ENCODE measurements at places on chromosomes 16 and 17.

DNA sequence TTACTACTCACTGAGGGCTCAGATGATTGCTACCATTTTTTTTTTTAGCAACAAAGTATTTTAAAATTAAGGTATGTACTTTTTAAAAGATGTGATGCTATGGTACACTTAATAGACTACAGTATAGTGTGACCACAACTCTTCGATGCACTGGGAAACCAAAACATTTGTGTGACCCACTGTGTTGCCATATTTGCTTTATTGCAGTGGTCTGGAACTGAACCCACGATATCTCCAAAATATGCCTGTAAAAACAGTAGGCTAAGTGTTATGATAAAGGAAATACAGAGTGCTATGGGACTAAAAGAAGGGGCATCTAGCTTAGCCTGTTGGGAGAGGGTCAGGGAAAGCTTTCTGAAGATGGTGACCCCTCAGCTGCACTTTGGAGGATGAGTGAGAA is 41.6 kb upstream of the HNF1B start:
- DNase-seq = no peak

- no peak for DNase-seq
Observed at GRCh38 chr16:21023509-21024202, 123.1 kb downstream of the LYRM1 start.

DNA sequence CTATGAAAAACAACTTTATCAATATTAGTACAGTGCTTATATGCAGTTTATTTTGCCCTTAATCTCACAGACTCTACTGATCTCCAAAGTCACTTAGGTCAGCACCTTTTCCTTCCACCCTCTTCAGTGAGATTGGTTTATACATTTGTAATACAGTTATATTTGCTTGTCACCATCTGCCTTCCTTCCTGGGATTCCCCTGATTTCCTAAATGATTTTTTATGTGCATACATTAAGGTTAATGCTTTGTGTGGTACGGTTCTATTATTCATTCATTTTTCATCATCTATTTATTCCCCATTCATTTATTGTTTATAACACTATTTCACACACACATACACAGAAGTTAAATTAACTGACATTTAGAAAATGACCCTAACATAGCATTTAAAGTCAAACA is 419.8 kb upstream of the CDH11 start:
- DNase-seq = no peak

- DNase-seq = peak; percentile 40
Observed at GRCh38 chr17:68249354-68249765, 1.5 kb downstream of the AMZ2 start.

DNA sequence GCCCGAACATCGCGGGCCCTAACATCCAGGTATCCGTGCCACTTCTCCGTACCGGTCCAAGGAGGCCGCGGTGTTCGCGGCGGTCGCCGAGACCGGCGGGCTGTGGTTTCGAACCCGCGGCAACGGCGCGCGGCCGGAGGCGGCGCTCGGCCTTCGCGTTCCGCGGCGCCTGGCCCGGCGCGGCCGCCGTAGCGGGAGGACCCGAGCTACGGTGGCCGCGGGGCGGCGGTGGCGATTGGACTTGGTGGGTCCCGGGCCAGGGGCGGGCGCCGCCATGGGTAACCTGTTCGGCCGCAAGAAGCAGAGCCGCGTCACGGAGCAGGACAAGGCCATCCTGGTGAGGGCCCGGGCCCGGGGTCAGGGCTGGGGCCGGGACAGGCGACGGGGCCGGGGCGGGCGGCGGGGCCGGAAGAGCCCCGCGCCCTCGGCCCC is at the start of gene CHMP6:
Gene CHMP6, plus strand, starts transcription at position 197 of the 432 bp plus-strand sequence. Its CDS starts 78 bp downstream, at position 275.
- DNase-seq = peak; percentile 91

- peak; percentile 62 for DNase-seq
Observed at GRCh38 chr17:74386386-74386785, 19.1 kb downstream of the GPR142 start.

DNA sequence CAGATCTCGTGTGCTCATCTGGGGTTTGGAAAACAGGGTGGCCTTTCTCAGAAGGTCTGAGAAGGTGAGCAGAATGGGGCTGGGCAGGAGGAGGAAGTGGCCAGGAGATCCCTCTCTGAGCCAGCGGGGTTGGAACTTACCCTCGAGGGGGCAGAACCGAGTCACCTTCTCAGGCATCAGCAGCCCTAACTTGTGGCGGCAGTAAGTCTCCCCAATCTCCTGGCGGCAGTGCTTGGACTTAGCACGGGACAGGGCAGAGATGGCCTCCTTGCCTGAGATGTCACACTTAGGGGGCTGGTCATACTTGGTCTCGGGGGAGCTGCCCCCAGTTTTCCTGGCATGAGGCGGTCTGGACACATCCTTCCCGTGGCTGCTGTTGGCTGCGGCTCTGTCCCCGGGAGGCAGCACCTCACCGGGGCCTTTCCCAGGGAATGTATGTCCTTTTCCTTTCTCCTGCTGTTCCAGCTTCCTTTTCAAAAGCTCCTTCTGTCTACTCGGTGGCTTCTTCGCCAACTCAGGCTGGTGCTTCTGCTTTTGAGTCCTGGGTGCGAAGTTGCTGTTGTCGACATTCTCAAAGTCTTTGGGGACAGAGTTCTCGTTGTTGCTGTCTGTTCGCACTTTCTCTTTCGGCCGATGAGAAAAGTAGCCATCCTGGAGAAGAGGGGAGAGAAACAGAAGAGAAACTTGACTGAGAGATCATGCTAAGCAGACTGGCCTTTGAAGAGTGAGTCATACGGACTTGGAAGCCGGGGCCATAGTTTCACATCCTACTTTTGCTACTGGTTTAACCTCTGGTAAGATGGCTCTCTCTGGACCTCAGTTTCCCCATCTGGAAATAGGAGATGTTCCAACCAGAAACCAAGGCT is 211.7 kb downstream of the XYLT1 start:
- DNase-seq = peak; percentile 63

DNA sequence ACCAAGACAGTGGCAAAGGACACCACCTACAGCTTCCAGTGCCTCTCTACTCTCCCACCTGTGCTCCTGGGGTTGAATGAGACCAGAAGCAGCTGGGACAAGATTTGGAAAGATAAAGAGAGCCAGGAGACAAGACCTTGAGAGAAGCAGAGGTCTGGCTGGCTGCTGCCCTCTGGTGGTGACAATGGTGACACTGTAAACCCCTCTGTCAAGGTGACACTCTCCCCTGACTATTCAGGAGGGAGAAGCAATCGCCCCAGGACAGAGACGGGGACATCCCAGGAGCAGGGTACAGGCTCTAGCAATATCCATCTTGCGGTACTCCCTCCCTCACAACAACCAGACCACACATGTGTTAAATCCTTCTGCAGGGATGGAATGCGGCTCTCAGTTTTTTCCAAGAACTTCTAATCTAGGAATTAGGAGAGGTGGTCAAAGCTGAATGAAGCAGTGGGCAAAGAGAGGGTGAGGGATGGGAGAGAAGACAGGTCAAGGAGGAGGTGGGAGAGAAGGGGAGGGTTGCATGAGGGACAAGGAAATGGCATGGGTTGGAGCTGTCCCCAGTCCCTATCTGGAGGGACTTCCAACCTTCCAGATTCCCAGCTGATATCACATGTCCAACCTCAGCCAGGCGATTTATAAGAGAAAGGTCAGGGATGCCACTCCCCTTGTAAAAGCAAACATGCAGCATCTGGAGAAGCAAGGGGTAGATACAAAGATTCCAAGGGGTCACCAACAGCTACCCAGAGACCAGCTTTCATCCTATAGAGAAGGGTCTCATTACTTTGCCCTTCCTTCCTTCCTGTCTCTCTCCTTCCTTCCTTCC is 2.9 kb downstream of the PHOSPHO1 start:
- peak; percentile 83 for DNase-seq

DNA sequence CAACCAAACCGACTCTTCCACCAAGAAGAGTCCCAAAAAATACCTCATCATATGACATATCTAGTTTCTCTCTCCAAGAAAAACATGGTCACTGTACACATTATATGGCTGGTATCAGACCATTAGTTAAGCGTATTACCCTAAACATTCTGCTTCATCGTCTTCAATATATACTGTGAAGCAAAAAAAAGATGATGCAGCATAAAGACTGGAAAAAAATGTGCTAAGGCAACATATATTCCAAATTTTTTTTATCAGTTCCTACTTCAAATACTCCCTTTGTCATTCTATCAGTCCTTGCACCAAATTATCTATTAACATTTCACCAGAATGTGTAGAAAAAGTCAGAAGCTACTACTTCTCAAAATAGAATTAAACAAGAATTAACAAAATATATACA is 42.9 kb downstream of the STX8 start:
- DNase-seq = no peak

GRCh38 chr16:10509534-10510025 is 70.8 kb downstream of the EMP2 start:
- DNase-seq = peak; percentile 83

DNA sequence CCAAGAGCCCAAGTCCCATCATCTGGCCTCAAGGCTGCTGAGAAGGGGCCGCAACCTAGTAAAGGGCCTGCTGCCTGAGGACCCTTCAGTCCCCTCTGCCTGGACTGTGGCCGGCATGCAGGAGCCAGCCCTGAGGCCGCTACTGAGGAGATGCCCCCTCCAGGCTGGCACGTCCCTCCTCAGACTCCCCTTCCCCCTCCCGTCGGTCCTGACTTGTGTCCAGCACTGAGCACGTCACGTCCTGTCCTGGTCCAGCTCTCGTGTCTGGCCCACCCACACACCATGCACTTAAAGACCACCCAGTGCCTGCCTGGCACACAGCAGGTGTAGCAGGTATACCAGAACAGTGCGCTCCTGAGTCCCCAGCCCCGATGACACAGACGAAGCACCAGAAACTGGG is 9.6 kb downstream of the MTHFSD start:
- DNase-seq = no peak

DNA sequence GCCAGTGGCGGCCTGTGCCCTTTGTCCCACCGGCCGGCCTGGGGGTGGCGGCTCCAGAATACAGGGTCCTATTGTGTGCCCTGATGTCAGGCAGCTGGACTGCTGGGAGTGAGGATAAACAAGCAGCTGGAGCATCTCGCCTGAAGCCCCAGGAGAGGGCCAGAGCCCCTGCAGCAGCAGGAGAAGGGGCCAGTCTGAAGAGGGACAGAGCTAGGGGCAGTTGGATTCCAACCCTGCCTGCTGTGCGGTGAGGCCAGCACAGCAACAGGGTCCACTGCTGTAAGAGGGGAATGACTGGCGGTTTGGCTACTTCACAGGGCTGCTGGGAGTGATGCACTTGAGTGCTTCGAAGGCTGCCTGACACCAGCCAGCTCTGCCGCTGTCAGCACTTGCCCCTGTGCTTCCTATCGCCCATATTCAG is 25.0 kb downstream of the RAB11FIP4 start:
- DNase-seq = no peak

DNA sequence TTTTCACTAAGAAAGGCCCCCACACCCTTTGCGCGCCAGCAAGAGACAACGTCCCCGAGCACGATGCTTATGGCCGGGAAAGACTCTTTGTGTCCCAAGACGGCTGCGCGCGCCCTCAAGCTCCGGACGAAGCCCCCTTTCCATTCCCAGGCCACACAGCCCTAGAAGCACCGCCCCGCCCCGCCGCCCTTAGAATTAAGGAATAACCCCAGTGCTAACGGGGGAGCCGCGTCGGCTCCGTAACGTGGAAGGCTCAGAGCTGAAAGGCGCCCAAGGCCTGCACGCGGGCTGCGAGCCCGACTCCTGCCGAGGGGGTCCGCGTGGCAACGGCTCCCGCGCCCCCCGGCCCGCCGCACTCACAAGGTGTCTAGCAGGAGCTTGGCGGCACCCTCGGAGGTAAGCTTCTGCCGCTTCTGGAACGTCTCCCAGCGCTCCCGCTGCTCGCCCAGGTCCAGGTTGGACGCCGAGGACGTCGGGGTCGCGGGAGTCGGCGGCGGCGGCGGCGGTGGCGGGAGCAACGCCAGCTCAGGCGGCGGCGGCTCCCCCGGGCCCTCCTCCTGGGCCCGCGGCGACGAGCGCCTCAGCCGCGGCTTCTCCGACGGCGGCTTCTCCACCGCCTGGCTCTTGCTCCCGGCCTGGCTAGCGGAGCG is 477 bp downstream of the CENPV start:
- no peak for DNase-seq

DNA sequence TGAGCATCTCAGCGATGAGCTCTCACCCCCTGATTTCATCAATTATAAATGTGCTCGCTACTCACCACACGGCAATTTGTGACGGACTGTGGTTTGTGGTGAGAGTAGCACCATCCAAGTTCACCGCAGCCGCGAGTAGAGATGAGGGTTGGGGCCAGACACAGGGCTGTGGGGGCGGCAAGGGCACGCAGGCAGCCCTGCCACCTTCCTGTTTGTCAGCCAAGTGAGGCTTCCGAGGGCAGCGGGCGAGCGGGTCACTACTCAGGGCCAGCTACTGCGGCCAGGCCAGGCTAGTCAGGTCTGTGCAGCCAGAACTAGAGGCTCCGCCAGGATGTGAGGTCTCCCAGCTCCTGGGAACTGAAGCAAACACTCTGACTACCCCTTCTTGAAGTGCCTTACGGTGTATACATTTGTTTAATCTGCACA is 39.6 kb upstream of the MEOX1 start:
- DNase-seq = peak; percentile 70

DNA sequence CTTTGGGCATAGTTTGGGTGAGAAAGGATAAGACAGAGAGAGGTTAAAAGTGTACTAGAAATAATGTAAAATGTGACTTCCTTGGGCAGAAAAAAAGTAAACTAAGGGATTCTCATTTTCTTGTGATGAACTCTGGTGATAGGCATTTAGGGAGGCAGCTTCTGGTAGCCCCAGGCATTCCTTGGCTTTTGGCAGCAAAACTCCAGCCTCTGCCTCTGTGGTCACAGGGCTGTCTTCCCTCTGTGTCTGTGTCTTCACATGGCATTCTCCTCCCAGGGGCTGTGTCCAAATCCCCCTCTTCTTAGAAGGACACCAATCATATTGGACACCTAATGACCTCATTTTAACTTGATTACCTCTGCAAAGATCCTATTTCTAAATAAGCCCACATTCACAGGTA is 54.7 kb downstream of the HS3ST3B1 start:
- DNase-seq = no peak

DNA sequence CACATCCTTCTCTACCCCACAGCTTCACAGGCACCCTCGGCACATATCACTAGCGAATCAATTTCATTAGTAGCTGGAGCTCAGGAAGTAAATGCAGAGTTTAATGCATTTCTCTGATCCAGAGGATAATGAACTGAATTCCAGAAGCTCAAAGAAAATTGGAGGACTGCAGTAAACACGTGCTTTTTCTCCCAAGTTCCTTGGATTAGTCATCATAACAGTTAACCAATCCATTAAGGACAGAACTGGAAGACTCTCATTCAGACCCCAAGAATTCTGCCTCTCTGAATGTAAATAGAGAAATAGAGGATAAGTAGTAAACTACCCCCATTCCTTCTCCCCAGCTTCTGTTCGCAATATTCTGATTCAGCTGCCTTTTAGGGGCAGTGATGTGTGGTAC is 40.7 kb downstream of the DUSP14 start:
- no peak for DNase-seq

DNA sequence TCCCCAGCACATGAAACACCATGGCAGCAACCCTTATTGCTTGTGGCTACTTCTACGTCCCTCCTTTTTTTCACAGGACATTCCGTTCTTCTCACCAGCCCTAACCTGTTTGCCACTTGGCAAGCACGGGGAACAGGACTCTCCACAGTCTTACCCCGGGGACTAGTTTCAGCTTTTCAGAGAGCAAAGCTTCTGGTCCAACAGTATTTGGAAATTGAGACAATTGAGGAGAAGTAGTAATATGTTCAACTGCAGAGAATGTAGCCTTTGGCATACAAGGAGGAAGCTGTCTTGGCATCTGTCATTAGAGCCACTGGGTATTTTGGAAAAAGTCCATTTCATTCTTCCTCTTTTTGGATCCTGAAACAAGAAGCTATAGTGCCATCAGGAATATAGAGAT is 65.7 kb downstream of the MAP2K6 start:
- no peak for DNase-seq
